Neural cell (in vitro differentiated cells): ENCODE measurements at places on chromosomes 2 and 18. TPM values are rescaled to one million over a fixed set of nuclear protein-coding genes. Genes with fewer than 3 reads are reported as not detected.

The POTEI gene
- 0.25 and 0.48 TPM in 2 replicates for polyA plus RNA-seq

The TIGD1 gene
- 29.3 and 29.9 TPM in 2 replicates for polyA plus RNA-seq

The GREB1L gene
- 23.3 and 24.2 TPM in 2 replicates for polyA plus RNA-seq

The CROCC2 gene
- polyA plus RNA-seq, result 0.09 TPM in 1 of 2 replicates, not detected in the other

The RFTN2 gene
- polyA plus RNA-seq, result 0.06 TPM in 2 replicates

The DHRS9 gene
- polyA plus RNA-seq, result not detected in 2 replicates

The SPIRE1 gene
- polyA plus RNA-seq, result 22.2 and 23.7 TPM in 2 replicates

The KCNS3 gene
- polyA plus RNA-seq, result 0.15 TPM in 1 of 2 replicates, not detected in the other

The SLC30A3 gene
- polyA plus RNA-seq, result not detected in 2 replicates

The SIX2 gene
- polyA plus RNA-seq, result 0.16 TPM in 1 of 2 replicates, not detected in the other

The THSD7B gene
- polyA plus RNA-seq, result 0.46 and 1.6 TPM in 2 replicates

The AKAIN1 gene
- not detected in 2 replicates for polyA plus RNA-seq

The ZSWIM2 gene
- polyA plus RNA-seq, result 0.86 TPM in 1 of 2 replicates, not detected in the other

The ANKRD30BL gene
- not detected in 2 replicates for polyA plus RNA-seq

The TUBA3E gene
- not detected in 2 replicates for polyA plus RNA-seq

The C2orf78 gene
- not detected in 2 replicates for polyA plus RNA-seq

The TXNDC2 gene
- polyA plus RNA-seq, result 0.41 TPM in 1 of 2 replicates, not detected in the other
